ENCODE measurements at places on chromosomes 7 and 10. TPM values are rescaled to one million over a fixed set of nuclear protein-coding genes. Genes with fewer than 3 reads are reported as not detected.

- no peak for DNase-seq
These were observed 33.4 kb downstream of the INPP5A start for GRCh38 chr10:132570771-132571649.

DNA sequence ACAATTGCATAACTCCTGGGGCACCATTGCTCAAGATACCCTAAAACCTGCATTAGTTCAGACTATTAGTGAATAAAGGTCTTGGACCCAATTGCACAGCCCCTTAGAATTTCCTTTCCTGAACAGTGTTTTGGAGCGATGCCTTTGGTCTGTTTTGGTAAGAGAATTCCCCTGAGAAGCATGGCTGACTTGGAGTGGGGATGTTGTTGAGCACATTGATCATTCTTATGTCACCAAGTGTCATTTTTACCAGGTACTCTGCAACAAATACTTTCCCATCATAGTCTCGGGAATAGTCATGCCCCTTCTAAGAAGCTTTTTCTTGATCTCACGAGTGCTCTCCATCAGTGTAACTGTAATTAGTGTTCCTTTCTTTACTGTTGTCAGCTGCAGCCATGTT, 229.7 kb downstream of the GFRA1 start:
- DNase-seq: no peak

DNA sequence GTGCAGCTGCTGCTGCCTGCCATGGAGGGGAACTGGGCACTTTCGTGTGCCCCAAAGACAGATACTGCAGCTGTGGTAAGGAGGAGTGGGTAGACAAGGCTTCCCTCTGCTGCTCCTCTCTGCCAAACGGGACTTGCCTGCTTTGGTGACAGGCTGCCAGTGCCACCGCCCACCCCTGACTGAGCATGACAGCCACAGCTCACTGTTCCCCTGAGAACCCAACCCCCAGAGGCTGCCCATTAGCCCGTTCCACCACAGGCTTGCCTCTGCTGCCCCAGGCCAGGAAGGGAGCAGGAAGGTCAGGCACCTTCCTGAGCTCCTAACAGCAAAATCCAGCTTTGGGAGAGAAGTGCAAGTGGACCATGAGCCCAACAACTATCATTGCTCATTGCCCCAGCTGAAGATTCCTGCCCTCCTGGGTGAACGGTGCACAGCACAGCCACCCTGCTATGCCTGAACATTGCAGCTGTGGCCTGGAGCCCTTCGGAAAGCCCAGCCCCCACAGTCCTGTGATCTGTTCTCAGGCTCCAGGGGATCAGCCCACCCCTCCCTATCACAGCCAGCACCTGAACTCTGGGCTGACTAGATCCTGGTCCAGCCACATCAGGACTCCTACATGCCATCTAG, 58.7 kb upstream of the ANTXRL start:
- no peak for DNase-seq

- no peak for DNase-seq
These were observed 131.0 kb upstream of the AOAH start for GRCh38 chr7:36855330-36855729.

Gene CD36
- total RNA-seq: 2.6 TPM

Gene MACC1
- total RNA-seq: 2.0 TPM

All from astrocyte (in vitro differentiated cells and primary cell).